ENCODE measurements at places on chromosomes 5 and 9. TPM values are rescaled to one million over a fixed set of nuclear protein-coding genes. Genes with fewer than 3 reads are reported as not detected.

The CTXN3 gene
- total RNA-seq: not detected

The GALNT12 gene
- 0.30 TPM for total RNA-seq

The ADAMTS12 gene
- 1.4 TPM for total RNA-seq

The CDC20B gene
- not detected for total RNA-seq

The PCDHGA11 gene
- 1.7 TPM for total RNA-seq

Measured in right lobe of liver (tissue), 6 donors.